ENCODE measurements at places on chromosomes 4 and X.

- DNase-seq = no peak
Observed at GRCh38 chrX:149830192-149830873, 48.6 kb downstream of the MAGEA9 start.

DNA sequence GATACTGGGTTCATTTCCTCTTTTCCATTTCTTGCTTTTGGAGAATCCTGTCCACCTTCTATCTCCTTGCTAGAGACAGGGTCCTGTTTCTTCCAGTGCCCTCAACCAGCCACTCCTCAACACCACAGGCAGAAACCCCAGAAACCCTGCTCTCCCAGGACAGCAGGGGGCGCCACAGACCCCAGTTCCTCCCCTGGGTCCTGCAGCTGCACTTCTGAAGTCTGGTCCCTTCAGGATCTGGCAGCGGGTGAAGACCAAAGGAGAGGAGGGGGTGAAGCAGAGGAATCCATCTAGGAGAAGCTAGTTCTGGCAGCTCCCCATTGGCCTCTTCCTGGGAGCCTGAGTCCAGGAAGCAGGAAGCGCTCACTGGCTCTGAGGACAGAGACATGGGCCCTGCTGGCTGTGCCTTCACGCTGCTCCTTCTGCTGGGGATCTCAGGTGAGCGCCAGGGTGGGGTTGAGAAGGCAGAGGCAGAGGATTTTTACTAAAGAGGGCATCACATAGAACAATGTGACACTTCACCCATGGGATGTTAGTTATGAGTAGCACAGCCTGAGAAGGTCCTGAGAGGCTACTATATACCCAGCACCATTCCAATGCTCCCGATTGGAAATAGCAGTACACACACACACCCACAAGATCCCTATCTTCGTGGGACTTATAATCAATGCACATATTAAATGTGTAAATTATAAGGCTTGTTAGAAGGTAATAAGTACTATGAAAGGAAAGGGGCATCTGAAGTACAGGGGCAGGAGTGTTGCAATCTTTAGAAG is at the start of gene PRSS48:
Gene PRSS48 (plus strand): TSS at position 375 of the 776 bp plus-strand sequence. CDS start 12 bp downstream, at position 387.
- peak; percentile 26 for DNase-seq

GRCh38 chr4:146639506-146639932 is 826 bp downstream of the POU4F2 start:
- DNase-seq = no peak

DNA sequence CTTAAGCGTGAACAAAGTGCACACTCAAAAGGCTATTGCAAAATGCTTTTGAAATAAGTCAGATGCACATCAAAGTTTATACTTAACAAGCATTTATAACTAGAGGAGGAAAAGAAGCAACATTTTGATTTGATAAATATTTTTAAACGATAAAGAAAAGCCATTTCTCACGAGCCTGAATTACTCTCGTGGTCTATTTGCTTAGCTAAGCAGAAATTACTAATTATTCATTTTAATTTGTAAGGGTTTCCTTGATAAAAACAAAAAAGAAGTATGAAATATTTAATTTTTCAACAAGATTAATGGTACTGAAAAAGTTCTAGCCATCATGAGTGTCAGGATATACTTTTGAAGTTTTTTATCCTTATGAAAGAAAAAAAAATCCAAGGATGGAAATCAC is 78.2 kb downstream of the UNC5C start:
- DNase-seq = no peak

GRCh38 chr4:34432706-34433105 is 1811.6 kb downstream of the ARAP2 start:
- DNase-seq = no peak

DNA sequence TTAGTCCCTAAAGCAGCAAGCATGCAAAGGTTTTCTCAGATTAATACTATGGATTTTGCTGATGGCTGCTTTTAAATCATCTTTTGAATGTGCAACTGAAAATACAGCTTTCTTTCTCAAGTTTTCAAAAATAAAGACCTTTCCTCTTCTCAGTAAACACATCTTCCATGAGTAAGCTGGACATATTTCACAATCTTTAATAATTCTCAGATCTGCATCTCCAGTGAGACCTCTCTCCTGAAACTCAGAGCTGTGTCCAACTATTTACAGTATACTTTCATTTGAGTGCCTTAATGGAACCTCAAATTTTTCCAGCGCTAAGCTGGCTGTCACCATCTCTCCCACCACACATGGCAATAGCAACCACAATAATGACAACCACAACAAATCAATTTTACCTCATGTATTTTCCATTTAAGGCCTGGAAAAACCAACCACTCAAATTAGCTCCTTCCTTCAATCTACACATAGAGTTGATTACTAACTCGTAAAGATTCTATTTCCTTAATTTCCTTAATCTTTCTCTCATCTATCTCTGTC is 192.4 kb upstream of the RPL34 start:
- no peak for DNase-seq

GRCh38 chr4:71775449-71775848 is 8.4 kb downstream of the GC start:
- DNase-seq = no peak
